ENCODE measurements at places on chromosomes 11 and 22. TPM values are rescaled to one million over a fixed set of nuclear protein-coding genes. Genes with fewer than 3 reads are reported as not detected.

- H3K27me3 ChIP-seq, result peaks cover 38% of the 10 kb centered on the region
- no peak for DNase-seq
- no peak overlapping the region for H3K27ac ChIP-seq
- no peaks in the 10 kb centered on the region for H3K4me1 ChIP-seq
- H3K36me3 ChIP-seq, result no peaks in the 10 kb centered on the region
Observed at GRCh38 chr11:69587454-69588090, 53.4 kb upstream of the CCND1 start.

DNA sequence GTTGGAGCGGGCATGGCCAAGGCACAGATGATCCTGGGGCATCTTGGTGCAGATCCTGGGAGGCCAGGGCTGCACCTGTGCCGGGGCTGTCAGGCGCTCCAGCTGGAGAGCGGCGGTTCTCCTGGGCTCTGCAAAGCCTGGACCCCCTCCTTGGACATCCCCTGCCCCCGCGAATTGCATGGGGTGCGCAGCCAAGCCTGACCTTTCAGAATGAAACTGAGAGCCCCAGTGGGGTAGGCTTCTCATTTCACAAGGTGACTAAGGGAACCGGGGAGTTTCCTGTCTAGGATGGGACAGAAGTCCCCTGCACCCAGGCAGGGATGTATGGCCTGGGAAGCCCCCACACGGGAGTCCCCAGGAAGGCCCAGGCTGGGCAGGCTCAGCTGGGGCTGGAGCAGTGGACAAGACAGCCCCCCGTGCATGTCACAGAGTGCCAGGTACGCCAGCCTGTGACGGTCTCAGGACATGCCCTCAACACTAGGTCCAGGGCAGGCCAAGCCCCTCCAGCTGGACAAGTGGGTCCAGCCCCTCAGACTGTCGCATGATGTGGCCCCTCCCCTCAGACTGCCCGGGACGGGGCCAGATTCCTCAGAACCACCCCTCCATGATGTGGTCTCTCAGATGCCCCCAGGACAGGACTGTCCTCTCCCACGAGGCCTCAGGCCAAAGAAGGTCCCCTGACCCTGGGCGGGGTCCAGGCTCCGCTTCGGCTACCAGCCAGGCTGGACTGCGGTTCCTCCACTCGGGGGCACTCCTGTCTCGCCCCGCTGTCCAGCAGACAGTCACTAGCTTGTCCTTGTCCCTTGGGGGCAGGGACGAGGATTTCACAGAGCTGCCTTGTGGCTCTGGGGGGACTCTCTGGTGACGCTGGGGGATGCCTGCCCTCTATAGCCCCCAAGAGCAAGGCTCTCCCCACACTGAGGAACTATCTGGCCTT is 2.3 kb downstream of the LSP1 start:
- H3K27me3 ChIP-seq, result no peaks in the 10 kb centered on the region
- peak overlapping the region; percentile 99 for H3K4me3 ChIP-seq
- peak; percentile 71 for DNase-seq

DNA sequence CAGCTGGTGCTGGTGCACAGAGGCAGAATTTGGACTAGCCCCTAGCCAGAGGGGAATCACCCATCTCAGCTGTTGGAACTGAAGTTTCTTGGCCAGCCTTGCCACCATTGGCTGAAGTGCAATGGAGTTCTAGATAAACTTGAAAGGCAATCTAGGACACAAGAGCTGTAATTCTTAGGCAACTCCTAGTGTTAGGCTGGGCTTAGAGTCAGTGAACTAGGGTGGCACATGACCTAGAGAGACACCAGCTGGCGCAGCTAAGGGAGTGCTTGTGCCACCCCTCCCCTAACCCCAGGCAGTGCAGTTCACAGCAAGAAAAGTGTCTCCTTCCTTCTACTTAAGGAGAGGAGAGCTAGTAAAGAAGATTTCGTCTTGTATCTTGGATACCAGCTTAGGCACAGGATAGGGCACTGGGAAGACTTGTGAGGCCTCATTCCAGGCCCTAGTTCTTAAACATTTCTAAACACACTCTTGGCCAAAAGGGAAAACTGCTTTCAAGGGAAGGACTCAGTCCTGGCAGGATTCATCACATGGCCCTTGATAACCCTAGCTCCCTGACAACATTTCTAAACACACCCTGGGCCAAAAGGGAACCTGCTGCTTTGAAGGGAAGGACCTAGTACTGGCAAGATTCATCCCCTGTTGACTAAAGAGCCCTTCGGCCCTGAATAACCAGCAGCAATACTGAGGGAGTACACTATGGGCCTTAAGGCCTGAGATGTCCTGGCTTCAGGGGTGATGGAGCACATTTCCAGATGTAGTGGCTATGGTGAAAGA is 53.4 kb downstream of the XRRA1 start:
- no peak for DNase-seq
- H3K27me3 ChIP-seq, result no peaks in the 10 kb centered on the region
- peaks cover 65% of the 10 kb centered on the region for H3K36me3 ChIP-seq
- H3K27ac ChIP-seq, result no peak overlapping the region
- H3K4me3 ChIP-seq, result no peak overlapping the region
- H3K4me1 ChIP-seq, result no peaks in the 10 kb centered on the region

GRCh38 chr22:39466228-39467006 is 9.6 kb downstream of the MGAT3 start:
- H3K4me3 ChIP-seq, result no peak overlapping the region
- H3K27me3 ChIP-seq, result peaks cover 2% of the 10 kb centered on the region
- no peak for DNase-seq

DNA sequence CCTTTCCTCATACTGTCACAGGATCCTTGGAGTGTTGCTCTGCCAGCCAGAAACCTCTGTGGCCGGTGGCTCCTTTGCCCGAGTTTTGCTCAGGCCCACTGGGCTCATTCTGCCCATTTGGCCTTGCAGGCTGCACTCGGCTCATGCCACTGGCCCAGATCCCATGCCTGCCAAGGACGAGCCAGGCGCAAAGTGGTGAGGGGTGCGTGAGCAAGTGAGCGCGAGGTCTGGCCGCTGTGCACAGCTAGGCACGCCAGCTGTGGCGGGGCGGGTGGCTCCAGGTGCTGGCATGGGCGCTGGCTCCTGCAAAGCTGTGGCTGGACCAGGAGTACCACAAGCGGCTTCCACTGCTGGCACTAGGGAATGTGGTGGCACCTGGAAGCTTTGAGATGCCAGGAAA is 2.8 kb upstream of the RNF141 start:
- no peak for DNase-seq
- H3K27ac ChIP-seq, result no peak overlapping the region
- no peak overlapping the region for H3K4me3 ChIP-seq
- no peaks in the 10 kb centered on the region for H3K36me3 ChIP-seq
- peaks cover 16% of the 10 kb centered on the region for H3K4me1 ChIP-seq
- peaks cover 10% of the 10 kb centered on the region for H3K27me3 ChIP-seq

DNA sequence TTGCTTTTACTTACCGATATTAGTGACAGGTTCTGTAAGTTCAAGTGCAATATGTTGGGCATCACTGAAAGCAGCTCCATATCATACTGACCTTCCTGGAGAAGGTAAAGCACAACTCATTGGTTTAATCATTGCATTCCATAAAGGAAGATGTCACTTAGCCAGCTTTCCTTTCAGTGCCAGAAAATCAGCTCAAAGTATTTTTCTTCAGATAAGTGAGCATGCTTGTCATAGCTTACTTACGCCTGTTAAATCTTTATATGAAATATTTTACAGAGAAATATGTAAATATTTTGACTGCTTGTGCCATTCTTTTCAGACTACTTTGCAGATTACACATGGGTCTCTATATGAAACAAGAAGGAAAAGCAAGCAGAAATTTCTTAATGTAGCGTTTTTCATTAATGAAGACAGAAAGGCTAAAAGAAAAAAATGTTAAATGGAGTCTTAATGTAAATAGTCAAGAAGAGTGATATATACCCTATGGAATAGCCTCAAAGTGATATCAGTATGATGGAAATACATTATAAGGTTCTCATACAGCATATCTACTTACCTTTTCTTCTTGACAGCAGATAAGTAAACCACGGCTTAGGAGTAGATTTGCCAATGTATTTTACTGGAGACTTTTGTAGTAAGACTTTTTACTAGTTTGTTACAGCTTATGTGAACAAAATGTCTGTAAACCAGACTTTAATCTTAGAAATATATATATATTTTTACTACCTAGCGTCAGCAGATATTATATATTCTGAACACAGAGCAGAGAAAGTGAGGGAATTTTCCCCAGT is 649.7 kb downstream of the METTL15 start:
- H3K4me3 ChIP-seq, result no peak overlapping the region
- H3K36me3 ChIP-seq, result no peaks in the 10 kb centered on the region
- no peak overlapping the region for H3K27ac ChIP-seq
- H3K27me3 ChIP-seq, result no peaks in the 10 kb centered on the region
- H3K4me1 ChIP-seq, result no peaks in the 10 kb centered on the region

DNA sequence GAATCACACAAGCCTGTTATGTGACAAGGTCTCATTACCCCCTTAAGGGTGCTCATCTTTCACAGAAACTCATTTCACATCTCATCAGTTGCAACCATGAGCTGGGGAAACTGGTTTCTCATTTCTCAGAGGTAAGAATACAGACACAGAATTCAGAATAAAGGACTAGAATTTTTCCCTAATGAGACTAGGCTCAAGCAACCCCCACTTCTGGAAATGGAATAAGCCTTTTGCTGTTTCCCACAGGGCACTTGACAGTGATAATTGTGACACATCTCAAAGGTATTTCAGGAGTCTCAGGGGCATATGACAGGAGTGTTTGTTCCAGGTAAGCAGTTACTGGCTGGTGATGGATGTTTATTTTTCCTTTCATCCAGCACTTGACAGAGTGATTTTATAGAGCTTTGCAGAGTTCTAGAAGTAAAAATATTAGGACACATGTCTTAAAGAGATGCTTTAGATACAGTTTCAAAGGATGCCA is 112.9 kb upstream of the DDI1 start:
- DNase-seq, result no peak
- no peak overlapping the region for H3K27ac ChIP-seq
- no peaks in the 10 kb centered on the region for H3K36me3 ChIP-seq
- no peaks in the 10 kb centered on the region for H3K27me3 ChIP-seq
- no peaks in the 10 kb centered on the region for H3K4me1 ChIP-seq

DNA sequence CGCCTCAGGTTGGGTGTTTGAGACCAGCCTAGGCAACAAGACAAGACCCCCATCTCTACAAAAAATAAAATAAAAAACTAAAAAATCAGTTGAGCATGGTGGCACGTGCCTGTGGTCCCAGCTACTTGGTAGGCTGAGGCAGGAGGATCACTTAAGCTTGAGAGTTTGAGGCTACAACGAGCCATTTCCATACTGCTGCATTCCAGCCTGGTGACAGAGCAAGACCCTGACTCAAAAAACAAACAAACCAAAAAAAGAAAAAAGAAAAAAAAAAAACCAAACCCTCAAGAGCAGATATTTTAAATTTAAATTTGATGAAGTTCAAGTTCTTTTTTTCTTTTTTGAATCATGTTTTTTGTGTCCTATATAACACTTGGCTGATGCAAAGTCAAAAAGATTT is 7.2 kb upstream of the CCDC83 start:
- no peak overlapping the region for H3K4me3 ChIP-seq
- no peaks in the 10 kb centered on the region for H3K27me3 ChIP-seq
- H3K27ac ChIP-seq, result no peak overlapping the region
- peaks cover 9% of the 10 kb centered on the region for H3K36me3 ChIP-seq

GRCh38 chr22:50016988-50017700 is 4.6 kb upstream of the IL17REL start:
- H3K36me3 ChIP-seq, result peaks cover 2% of the 10 kb centered on the region
- peak overlapping the region; percentile 44 for H3K4me3 ChIP-seq
- H3K27me3 ChIP-seq, result peaks cover 9% of the 10 kb centered on the region
- peak overlapping the region; percentile 35 for H3K27ac ChIP-seq

- no peak overlapping the region for H3K27ac ChIP-seq
- H3K4me3 ChIP-seq, result no peak overlapping the region
- no peaks in the 10 kb centered on the region for H3K36me3 ChIP-seq
Observed at GRCh38 chr22:35930933-35931332, 97.7 kb downstream of the RBFOX2 start.

GRCh38 chr11:45803971-45804760 is 783 bp upstream of the SLC35C1 start:
- H3K4me1 ChIP-seq, result peaks cover 35% of the 10 kb centered on the region
- H3K27ac ChIP-seq, result peak overlapping the region; percentile 93
- peak overlapping the region; percentile 88 for H3K4me3 ChIP-seq
- peaks cover 10% of the 10 kb centered on the region for H3K36me3 ChIP-seq
- DNase-seq, result peak; percentile 74
- H3K27me3 ChIP-seq, result no peaks in the 10 kb centered on the region

DNA sequence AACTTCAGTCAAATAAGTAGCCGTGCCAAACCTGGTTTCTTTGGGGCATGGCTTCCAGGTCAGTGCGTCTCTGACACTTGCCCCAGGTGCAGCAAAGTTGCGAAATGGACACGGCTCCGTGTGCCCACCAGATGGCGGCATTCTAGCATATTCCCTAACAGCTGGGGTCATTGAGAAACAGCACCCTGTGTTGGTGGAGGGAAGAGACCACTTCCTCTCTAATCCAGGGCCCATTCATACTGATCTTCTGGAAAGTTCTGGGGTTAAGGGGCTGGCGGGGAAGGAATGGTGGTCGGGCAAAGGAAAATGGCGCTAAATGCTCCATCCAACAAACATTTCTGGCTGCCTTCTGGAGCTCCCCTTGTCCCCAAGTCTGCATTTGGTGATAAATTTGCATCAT is 141.2 kb upstream of the TIMP3 start:
- H3K27me3 ChIP-seq, result peaks cover 18% of the 10 kb centered on the region
- no peak overlapping the region for H3K27ac ChIP-seq
- H3K4me1 ChIP-seq, result no peaks in the 10 kb centered on the region
- peak; percentile 61 for DNase-seq
- no peaks in the 10 kb centered on the region for H3K36me3 ChIP-seq

DNA sequence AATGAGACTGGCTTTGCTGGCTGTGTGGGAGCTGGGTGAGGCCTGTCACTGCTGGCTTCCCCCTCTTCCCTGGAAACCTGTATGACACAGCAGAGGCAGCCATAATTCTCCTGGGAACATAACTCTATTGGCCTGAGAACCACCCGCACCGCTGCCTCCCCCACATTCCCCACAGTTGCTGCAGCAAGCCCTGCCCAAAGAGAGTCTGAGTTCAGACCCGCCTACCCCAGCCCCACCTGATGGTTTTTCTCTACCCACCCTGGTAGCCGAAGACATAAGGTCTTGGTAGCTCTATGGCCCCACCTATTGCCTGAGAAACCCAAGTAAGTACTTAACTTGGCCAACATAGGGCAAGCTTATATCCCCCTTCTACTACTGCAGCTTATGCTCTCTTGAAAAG is 174.8 kb downstream of the C11orf91 start:
- H3K4me1 ChIP-seq, result no peaks in the 10 kb centered on the region
- H3K27me3 ChIP-seq, result peaks cover 23% of the 10 kb centered on the region
- no peak overlapping the region for H3K27ac ChIP-seq
- no peak for DNase-seq
- H3K36me3 ChIP-seq, result no peaks in the 10 kb centered on the region

DNA sequence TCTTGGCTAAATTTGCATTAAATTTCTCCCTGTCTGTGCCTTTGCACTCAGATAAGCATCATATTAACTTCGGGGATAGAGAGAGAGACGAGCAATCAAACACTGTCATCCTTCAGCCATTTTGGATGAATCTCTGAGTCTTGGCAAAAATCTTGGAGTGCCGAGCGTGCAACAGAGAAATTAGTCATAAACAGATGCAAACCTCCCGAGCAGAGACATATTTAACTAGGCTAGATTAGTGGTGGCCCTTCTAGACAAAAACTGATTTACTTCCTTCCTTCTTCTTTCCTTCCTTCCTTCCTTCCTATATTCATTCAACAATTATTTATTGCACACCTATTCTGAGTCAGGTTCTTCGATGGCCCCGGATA is 114.4 kb upstream of the BLID start:
- no peaks in the 10 kb centered on the region for H3K36me3 ChIP-seq
- peaks cover 4% of the 10 kb centered on the region for H3K27me3 ChIP-seq
- no peak overlapping the region for H3K27ac ChIP-seq
- no peaks in the 10 kb centered on the region for H3K4me1 ChIP-seq

Gene HMOX1
- 0.88 TPM for total RNA-seq

Gene BUD13
- 40.2 TPM for total RNA-seq

Gene SUN2
- 320 TPM for total RNA-seq

Gene GPHA2
- total RNA-seq, result not detected

Gene TMPRSS13
- total RNA-seq, result 1.7 TPM

Gene MUC5AC
- total RNA-seq, result not detected

Gene PCNX3
- total RNA-seq, result 54.9 TPM

Gene TRIM29
- total RNA-seq, result not detected

Gene OR9G4
- total RNA-seq, result not detected

Data from activated CD8-positive, alpha-beta memory T cell treated with anti-CD3 and anti-CD28 coated beads, Interleukin-2, amount 10 ng/mL, durations not matched to agents 7 days and 5 days (primary cell).